ENCODE measurements at places on chromosomes 2 and 18. TPM values are rescaled to one million over a fixed set of nuclear protein-coding genes. Genes with fewer than 3 reads are reported as not detected.

Gene INPP5D
- 3.4 TPM for polyA plus RNA-seq

Gene CD8B
- 1.7 TPM for polyA plus RNA-seq

Gene MAT2A
- polyA plus RNA-seq, result 113 TPM

Gene KCNF1
- 0.22 TPM for polyA plus RNA-seq

Gene UNC80
- 0.02 TPM for polyA plus RNA-seq

Gene TRIM43
- polyA plus RNA-seq, result not detected

Gene SALL3
- polyA plus RNA-seq, result not detected

Gene CDK15
- 0.18 TPM for polyA plus RNA-seq

Gene CHST10
- 1.3 TPM for polyA plus RNA-seq

Gene CFAP65
- not detected for polyA plus RNA-seq

Gene ANKRD62
- 0.45 TPM for polyA plus RNA-seq

Gene FKBP1B
- polyA plus RNA-seq, result 7.6 TPM

Gene CNRIP1
- 3.8 TPM for polyA plus RNA-seq

Gene ZEB2
- polyA plus RNA-seq, result 3.7 TPM

Gene CLEC4F
- polyA plus RNA-seq, result 0.51 TPM

Gene CFC1
- not detected for polyA plus RNA-seq

Gene LYPD1
- 0.56 TPM for polyA plus RNA-seq

Gene BCL11A
- polyA plus RNA-seq, result 8.6 TPM

Gene ITGA6
- polyA plus RNA-seq, result 9.9 TPM

Gene SPEG
- 37.7 TPM for polyA plus RNA-seq

Gene IKZF2
- polyA plus RNA-seq, result 11.5 TPM

Gene STARD6
- not detected for polyA plus RNA-seq

Gene FMNL2
- polyA plus RNA-seq, result 5.3 TPM

Gene HOXD8
- 1.3 TPM for polyA plus RNA-seq

Gene SLC9A4
- 1.8 TPM for polyA plus RNA-seq

Gene FEV
- polyA plus RNA-seq, result not detected

Gene ANKRD44
- polyA plus RNA-seq, result 1.5 TPM

Gene PROKR1
- 0.01 TPM for polyA plus RNA-seq

Data from esophagus (tissue), 2 donors.